ENCODE measurements at places on chromosomes 13 and 19.
A peak's percentile ranks its signal among the peaks of the same experiment; 100 is the strongest.

DNA sequence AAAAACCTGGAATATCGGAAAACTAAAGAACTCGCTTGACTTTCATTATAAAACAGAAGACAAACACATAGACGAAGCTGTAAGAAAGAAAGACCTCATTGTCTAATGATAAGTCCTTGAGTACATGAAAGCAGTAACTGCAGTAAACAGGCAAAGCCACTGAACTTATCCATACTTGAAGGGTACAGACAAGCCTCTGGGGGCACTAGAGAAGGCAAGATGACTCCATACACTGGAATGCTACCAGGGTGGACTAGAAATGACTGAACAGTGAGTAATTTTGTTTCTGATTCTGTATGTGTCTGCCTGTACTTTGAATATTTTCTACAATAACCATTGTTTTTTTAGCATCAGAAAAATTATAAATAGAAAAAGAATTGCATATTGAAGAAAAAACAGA lies 507.9 kb downstream of the UQCRFS1 start:
- DNase-seq: no peak

DNA sequence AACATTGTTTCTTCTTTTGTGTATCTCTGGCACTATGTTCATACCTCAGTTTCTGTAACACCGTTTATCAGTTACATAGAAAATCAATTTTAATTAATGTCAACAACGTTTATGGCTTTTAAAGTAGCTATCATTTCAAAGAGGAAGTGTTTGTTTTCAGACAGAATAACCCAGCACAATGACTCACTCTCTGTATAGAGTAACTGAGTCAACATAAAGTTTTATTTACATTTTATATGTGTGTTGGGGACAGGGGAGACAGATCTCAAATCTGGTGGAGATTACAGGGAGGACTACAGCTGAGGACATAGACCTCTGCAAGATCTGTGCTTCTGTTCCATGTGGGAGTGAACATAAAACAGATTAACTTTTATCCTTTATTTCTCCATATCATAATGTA lies 2590.1 kb downstream of the PCDH9 start:
- no peak for DNase-seq

- DNase-seq: peak; percentile 29
Measured at GRCh38 chr19:40461669-40462221, 3.8 kb downstream of the BLVRB start.

DNA sequence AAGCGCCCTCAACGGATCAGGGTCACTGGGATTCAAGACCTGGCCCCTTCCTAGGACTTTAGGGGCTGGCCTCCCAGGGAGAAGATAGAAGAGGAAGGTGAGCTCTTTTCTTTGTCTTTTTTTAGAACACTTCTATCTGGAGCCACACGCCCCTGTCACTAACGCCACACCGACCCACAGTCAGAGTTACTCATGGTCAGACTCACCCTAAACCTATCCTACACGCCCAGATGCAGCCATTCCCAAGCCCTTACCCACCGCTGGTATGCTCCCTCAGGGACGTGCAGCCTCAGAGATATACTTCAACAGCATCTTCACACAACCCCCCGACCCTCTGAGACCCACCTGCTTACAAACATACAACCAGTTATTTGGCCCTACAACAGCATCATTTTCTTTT lies 29.9 kb upstream of the MUC16 start:
- DNase-seq: no peak

- no peak for DNase-seq
Measured at GRCh38 chr19:3784607-3785450, 1.4 kb downstream of the MATK start.

DNA sequence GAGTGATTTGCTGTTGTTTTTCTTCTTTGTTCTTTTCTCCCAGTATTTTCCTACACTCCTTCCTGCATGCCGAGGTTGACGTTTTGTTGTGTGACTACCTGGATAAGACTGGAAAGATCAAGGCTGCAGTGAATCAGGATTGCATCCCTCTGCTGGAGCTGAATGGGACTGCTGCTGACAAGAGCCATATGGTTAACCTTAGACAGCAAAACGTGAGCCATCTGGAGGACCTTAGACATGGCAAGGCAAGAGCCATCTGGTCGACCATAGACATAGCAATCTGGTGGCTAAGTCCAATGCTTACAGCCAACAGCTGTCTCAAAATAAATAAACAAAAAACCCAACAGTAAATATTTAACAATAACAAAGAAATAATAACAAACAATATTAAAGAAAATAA lies 42.6 kb upstream of the ZNF91 start:
- no peak for DNase-seq

GRCh38 chr13:38490657-38491056 lies 141.0 kb downstream of the UFM1 start:
- DNase-seq: no peak

DNA sequence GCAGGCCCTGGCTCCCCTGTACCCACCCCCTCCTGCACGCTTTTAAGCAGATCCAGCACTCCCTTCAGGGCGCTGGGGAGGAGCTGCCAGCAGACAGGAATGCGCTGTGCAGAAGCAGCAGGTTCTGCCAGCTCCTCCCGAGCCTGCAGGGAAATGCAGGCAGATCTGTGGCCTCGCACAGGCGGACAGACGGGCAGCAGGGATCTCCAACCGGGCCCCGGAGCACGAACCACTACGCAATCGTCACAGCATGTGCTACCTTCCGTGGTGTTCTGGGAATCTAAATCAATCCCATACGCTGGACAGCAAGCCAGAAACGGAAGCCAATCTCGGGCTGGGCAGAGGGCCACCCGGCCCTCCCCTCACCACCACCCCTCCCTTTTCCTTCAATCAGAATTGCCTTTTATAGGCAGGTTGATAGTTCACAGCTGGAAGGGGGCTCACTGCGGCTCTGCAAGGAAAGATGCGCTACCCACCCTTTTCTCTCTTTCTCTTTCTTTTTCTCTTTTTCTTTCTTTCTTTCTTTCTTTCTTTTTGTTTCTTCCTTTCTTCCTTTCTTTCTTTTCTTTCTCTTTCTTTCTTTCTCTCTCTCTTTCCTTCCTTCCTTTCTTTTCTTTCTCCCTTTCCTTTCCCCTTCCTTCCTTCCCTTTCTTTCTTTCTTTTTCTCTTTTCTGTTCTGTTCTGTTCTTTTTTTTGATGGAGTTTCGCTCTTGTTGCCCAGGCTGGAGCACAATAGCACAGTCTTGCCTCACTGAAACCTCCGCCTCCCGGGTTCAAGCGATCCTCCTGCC lies 99.9 kb downstream of the GNG7 start:
- DNase-seq: no peak

DNA sequence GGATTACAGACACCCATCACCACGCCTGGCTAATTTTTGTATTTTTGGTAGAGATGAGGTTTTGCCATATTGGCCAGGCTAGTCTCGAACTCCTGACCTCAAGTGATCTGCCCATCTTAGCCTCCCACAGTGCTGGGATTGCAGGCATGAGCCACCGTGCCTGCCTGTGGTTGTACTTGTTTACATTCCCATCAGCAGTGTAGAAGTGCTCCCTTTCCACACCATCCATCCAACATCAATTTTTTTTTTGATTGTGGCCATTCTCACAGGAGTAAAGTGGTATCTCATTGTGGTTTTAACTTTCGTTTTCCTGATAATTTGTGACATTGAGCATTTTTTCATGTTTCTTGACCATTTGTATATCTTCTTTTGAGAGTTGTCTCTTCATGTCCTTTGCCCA lies 1019.4 kb upstream of the SLC10A2 start:
- DNase-seq: no peak

- peak; percentile 94 for DNase-seq
Measured at GRCh38 chr19:46192992-46193650, 36.4 kb upstream of the IGFL1 start.

GRCh38 chr19:49491804-49492572 lies 4.2 kb upstream of the RPS11 start:
- no peak for DNase-seq

DNA sequence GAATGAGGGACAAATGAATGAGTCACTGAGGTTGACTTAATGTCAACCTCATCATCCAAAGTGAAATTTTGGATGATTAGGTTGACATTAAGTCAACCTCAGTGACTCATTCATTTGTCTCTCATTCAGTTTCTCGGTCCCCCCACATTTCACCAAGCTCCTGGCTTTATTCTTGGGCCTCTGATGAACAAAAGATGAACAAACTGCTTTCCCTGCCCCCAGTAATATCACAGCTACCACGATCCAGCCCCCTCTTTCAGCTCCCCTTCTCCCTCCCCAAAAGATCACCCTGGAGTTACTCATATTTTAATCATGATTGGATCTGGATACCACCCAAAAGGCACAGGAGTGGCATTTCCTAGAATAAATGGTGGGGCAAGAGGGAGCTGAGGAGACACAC lies 10.8 kb downstream of the CEACAM18 start:
- DNase-seq: no peak

DNA sequence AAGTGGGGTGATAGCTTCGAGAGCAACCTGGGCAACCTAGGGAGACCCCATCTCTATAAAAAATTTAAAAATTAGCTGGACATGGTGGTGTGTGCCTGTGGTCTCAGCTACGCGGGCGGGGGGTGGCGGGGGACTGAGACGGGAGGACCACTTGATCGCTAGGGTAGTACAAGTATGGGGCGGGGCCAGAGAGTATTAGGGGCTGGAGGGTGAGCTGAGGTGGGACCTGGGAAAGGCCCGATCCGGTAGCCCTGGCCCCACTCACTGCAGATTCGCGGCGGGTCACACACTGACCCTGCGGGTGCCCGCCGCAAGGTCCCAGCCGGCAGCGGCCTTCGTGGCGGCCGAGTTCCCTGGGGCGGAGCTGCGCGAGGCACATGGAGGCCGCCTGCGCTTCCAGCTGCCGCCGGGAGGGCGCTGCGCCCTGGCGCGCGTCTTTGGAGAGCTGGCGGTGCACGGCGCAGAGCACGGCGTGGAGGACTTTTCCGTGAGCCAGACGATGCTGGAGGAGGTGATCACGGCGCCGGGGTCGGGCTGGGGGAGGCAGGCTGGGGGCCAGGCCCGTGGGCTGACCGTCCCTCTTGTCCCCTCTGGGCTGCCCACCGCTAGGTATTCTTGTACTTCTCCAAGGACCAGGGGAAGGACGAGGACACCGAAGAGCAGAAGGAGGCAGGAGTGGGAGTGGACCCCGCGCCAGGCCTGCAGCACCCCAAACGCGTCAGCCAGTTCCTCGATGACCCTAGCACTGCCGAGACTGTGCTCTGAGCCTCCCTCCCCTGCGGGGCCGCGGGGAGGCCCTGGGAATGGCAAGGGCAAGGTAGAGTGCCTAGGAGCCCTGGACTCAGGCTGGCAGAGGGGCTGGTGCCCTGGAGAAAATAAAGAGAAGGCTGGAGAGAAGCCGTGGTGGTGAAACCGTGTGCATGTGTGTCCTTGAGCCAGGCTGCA lies 2.0 kb upstream of the ARHGAP45 start:
- peak; percentile 71 for DNase-seq

DNA sequence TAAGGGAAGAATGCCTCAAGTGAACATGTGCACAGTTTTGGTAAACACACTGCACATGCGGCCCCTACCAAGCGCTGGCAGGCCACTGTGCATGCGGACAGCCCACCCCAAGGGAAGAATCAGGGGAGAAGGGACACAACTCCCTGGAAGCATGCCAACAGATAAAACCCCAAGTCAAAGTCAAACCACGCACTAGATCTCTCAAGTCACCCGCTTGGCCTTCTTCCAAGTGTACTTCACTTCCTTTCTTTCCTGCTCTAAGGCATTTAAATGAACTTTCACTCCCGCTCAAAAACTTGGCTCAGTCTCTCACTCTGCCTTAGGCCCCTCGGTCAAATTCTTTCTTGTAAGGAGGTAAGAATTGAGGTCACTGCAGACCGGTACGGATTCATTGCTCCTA lies 4.6 kb upstream of the RFXAP start:
- peak; percentile 13 for DNase-seq

GRCh38 chr13:97212601-97213040 lies 9.5 kb upstream of the MBNL2 start:
- no peak for DNase-seq

DNA sequence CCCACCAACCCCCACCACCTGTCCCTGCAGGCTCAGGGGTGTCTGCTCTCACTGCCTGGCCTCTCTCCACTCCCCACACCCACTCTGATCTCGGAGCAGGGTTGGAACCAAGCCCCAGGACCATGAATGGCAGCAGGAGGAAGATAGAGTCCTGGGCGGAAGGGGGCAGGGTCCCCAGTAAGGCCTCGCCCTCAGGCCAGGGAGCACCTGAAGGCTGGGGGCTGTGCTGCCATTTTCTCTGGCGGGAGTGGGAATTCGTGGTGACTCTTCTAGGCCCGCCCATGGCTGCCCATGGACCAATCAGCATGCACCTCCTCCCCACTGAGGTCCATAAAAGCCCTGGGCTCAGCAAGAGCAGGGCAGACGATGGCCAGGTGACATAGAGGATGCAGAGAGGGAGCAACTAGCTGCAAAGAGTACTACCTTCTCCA lies 25.0 kb downstream of the KBTBD6 start:
- no peak for DNase-seq

GRCh38 chr13:52903320-52903719 lies 54.9 kb upstream of the PCDH8 start:
- no peak for DNase-seq

- no peak for DNase-seq
Measured at GRCh38 chr13:40102360-40102727, 446.9 kb downstream of the COG6 start.

- no peak for DNase-seq
Measured at GRCh38 chr19:58182577-58182988, 278 bp upstream of the ZNF274 start.

DNA sequence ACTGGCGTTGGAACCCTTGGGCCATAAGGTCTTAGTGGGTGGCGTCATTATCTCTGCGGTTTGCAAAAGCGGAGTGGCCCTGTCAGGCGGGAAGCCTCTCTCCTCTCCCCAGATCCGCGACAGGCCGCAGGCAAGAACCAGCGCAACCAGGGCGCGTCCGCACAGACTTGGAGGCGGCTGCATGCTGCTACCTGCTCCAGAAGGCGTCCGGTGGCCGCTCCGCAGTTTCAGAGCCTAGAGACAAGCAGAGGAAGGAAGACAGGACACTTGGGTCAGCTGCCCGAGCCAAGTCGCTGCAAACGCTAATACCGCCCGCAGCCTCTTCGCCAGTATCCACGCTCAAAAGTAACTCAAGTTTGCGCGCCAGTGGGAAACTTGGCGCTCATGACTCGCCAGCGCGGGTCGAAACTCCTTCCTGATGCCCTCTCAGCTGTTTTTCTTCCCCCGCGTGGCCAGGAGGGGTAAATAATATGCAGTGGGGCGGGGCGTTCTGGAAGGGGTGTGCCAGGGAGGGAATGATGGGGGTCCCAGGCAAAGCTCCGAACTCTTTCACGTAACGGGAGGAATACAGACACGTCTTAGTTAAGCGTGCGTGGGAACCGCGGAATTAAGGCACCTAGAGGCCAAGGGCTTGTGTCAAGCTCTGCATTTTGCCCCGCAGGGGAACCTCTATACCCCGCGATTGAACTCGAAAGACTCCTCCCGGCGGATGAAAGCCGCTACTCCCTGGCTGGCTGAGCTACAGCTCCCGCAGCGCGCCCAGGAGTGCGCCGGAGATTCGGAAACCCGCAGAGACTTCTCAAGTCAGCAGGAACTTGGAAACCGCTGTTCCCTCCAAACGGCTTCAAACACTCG lies at the start of gene EDNRB:
Gene EDNRB, minus strand, starts transcription at position 441 of the 855 bp plus-strand sequence. Its CDS starts 258 bp downstream, at position 183.
- DNase-seq: peak; percentile 47

GRCh38 chr19:2888731-2889224 lies 11.9 kb upstream of the ZNF57 start:
- DNase-seq: peak; percentile 44

All from adrenal gland (tissue), 19 donors.